ENCODE measurements at places on chromosomes 6 and 20.

- no peak for DNase-seq
Measured at GRCh38 chr6:93266116-93266817, 153.1 kb downstream of the EPHA7 start.

- no peak for DNase-seq
Measured at GRCh38 chr20:17773619-17774018, 73.9 kb downstream of the BANF2 start.

GRCh38 chr6:33252759-33253158 lies 18.9 kb downstream of the VPS52 start:
- no peak for DNase-seq

GRCh38 chr6:135992739-135993138 lies 141.2 kb downstream of the PDE7B start:
- no peak for DNase-seq

- DNase-seq, result no peak
Measured at GRCh38 chr6:110541701-110542309, 65.4 kb upstream of the SLC22A16 start.

DNA sequence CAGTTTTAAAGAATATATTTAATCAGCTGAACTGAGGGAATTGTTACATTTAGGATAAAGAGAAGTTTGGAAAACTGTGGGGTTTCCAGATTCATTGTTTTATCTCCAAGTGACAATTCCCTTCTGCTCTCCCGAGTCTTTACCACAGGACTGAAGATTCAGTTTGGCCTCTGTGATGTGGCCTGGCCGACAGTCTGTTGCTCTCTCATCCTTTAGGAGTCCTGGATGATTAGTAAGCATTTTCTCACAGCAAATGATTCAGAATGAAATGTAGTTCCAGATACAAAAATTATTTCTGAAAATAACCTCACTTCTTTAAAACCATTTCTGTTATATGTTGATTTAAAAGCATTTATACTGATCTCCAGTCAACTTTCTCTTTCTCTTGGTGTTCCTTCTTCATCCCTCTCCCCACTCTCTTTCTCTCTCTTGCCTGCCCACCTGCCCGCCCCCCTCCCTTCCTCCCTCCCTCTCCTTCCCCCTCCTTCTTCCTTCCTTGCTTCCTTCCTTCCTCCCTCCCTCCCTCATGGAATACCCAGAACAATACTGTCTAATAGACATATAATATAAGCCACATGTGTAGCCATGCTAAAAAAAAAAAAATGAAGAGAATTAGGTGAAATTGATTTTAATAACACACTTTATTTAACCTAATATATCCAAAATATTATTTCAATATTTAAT lies 254.9 kb downstream of the PRL start:
- DNase-seq, result no peak

GRCh38 chr6:158776737-158777136 lies 42.4 kb downstream of the EZR start:
- DNase-seq, result no peak

GRCh38 chr20:44200371-44200770 lies 10.2 kb downstream of the OSER1 start:
- DNase-seq, result no peak

DNA sequence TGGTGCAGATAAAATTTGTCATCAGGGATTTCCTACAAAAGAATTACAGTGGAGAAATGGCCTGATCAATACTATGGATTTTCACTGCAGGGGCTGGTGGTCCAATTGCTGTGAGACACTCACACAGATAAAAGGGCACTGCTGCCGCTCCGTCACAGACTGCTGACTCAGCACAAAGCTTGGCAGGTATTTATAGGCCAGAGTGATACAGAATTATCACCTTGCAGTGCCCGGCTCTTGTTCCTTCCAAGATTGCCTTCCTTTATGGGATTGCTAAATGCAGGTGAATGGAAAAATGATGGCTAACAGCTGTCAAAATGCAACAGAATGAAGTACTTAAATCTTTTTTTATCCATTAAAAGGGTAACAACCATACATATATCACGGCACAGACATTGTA lies 247.8 kb upstream of the ZFP64 start:
- DNase-seq, result no peak

DNA sequence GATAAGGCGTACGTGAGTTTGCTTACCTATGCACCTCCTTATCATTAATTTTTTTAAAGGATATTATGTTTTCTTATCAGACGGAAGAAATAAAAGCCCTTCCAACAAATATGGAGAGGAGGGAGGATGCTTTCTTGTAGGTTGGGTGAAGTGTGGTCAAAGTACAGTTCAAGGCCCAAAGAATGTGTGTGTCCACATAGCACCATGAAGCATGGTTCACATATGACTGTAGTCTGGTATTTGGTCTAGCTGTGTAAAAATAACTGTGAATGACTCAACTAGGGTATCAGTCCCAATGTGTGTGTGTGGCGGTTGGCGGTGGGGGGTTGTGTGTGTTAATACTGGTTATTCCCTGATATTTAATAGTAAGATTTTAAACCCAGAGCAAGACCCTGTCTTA lies 212.7 kb downstream of the TMEM242 start:
- no peak for DNase-seq

DNA sequence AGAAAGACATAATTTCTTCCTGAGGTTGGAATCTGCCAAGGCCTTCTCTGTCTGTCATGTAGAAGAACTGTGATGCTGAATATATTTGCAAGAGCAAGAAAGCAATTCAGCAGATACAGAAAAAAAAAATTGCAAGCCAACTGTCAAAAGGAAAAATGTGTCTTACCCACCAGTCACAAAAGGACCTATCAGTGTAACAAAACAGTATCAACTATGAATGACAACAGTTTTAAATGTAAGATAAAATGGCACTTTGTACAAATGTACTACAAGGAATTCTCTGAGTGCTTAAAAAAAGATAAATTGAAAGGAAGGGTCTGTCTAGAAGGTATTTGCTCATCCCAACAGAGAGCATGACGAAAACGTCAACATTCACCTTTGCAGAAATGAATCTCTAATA lies 185.3 kb upstream of the TFAP2D start:
- DNase-seq, result no peak

DNA sequence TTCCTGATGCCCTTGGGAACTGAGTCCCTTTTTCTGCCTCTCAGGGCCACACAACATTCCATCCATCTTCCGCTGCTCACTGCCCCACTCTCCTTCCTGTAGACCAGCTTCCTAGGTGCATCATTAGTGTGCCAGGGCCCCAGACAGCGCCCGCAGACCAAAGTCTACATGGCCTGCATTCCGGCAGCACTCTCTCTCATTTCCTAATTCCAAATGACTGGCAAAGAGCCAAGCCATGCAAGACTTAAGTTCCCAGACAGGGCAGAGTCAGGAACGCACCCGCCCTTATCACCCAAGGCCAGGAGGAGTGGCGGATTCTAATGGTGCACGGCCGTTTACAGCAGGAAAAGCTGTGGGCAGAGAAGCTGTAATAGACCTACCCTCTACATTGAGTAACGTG lies 159.8 kb upstream of the ARID1B start:
- no peak for DNase-seq

DNA sequence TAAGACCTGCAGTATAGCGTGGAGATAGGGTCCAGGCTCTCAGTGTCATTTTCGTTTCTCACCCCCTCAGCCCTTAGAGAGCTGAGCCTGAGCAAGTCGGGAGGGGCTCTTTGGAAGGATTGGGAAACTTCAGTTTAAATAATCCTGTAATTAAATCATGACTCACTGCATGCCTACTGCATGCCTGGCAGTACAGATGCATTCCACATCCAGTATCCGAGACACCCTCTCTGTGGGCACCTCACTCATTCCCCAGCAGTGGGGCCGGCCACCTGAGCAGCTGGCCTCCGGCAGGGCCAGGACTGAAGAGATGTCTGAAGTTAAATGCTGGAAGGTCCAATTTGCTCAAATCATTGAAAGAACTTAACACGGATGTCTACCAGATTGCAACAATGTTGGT lies 316.6 kb downstream of the THBS2 start:
- DNase-seq, result no peak

DNA sequence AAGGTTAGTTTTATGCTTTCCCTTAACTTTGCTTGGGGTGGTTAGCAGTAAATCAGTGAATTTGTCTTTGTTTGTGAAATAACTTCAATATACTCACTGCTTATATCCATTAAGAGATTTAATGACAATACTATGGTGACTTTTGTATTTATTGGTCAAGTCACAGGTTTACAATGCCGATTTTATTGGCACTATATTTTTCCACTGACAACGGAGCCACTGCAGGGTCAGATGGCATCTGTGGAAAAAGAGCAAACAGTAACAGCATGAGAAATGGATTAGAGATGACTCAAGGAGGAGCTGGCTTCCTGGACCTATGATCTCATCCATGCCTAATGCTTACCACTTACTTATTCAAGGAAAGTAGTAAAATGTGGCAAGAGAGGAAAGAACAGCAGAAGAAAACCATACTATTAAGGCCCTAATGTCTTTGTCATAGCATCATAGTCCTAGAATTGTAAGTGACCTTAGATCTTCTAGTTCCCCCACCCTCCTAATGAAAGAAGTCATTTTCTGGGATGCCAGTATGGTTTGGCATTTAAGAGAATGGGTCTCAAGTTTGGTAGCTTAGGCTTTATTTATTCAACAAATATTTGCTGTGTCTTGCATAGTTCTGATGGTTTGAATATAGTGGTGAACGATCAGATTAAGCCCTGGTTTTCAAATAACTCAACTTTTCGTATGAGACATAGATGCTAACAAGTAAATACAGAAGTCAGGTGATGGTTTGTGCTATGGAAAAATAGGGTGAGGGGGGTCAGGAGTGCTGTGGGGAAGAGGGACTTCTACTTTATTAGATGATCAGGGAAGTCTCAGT lies 18.5 kb downstream of the RNF144B start:
- no peak for DNase-seq

All from AML-193 (cell line).